ENCODE measurements at places on chromosomes 5 and 9. TPM values are rescaled to one million over a fixed set of nuclear protein-coding genes. Genes with fewer than 3 reads are reported as not detected.

- DNase-seq: no peak
Measured at GRCh38 chr5:109865637-109866036, 175.9 kb downstream of the MAN2A1 start.

- no peak for DNase-seq
Measured at GRCh38 chr9:10252174-10252573, 360.6 kb downstream of the PTPRD start.

DNA sequence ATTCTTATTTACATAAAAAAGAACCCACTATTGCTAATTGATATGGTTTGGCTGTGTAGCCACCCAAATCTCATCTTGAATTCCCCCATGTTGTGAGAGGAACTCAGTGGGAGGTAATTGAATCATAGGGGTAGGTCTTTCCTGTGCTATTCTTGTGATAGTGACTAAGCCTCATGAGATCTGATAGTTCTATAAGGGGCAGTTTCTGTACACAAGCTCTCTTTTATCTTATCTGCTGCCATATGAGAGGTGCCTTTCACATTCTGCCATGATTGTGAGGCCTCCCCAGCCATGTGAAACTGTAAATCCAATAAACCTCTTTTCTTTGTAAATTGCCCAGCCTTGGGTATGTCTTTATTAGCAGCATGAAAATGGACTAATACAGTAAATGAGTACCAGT, 58.2 kb upstream of the PRR16 start:
- DNase-seq: no peak

- no peak for DNase-seq
Measured at GRCh38 chr9:96044401-96044800, 168.9 kb downstream of the ERCC6L2 start.

GRCh38 chr9:107173422-107174180, 109.5 kb upstream of the RAD23B start:
- no peak for DNase-seq

DNA sequence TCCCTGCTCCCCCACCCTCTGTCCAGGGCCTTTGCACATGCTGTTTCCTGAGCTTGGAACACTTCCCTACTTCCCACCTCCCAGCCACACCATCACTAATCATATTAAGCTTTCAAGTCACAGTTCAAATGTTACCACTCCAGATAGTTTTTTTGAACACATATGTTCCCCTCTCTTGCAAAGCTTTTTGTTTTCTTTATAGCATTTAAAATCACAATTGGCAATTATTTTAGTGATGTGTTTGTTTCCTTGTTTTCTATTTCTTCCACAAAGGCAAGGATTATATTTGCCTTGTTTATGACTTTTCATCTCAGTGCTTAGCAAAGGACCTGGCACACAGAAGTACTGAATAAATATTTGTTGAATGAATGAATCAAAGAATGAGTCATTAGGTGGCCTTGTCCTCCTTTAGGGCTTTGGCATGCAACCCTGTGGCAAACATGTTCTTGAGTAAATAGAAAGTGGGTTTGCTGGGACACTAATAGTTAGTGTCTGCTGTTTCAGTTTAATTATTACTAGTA, 386.8 kb downstream of the FGF10 start:
- no peak for DNase-seq

- no peak for DNase-seq
Measured at GRCh38 chr5:168022446-168023169, 268.8 kb upstream of the WWC1 start.

- no peak for DNase-seq
Measured at GRCh38 chr5:124074500-124074899, 562.5 kb downstream of the CSNK1G3 start.

GRCh38 chr9:120693700-120694008, 20.6 kb downstream of the MEGF9 start:
- no peak for DNase-seq

DNA sequence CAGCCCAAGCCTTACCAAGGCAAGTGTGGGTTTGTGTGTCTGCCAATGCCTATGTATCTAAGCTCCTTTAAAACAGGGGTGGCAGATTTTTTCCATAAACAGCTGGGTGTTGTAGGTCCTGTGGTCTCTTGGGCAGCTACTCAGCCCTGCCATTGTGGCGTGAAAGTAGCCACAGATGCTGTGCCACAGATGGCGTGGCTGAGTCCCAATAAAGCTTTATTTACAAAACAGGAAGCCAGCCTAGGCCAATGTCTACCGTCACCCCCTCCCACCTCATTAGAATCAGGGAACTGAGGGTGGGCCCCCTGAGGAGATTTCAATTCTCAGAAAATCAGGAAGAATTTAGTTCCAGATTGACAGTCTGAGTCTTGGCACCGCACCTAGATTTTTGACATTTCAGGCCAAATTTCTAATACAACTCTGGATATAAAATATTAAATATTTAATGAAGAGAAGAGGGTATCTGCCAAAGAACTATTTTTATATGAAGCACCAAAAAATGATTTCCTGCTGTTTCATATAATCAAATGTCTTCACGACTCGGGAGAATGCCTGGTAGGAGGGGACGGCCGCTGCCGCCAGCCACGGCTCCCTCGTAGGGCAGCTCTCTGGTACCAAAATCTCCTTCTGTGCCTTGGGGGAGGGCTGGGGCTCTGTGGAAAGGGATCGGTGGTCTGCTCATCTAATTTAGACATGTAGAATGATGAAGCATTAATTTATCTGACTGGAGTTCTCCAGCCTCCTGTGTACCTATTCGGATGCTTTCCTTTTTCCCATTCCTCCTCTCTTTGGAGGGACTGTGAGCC, 420.9 kb downstream of the IRX2 start:
- DNase-seq: no peak

- DNase-seq: no peak
Measured at GRCh38 chr9:3502560-3503398, 23.0 kb downstream of the RFX3 start.

GRCh38 chr5:83077662-83078261, 415 bp downstream of the XRCC4 start:
- no peak for DNase-seq

DNA sequence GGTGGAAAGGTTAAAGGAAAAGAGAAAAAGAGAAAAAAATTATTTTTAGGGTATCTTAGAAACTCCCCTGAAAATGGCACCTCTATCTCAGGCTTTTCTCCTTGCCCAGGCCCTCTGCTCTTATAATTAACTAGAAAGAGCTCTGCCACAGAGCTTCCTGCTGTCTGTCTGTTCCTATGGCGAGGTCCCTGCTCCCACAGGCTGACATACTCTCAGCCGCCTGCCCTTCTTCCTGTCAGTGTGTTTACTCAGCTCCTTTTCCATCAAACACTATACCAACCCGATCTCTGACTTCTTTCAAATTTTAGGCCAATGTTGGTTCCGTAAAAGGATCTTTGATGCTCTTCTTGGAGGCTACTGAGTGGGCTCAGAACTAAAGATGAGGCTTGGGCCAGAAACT, 482.6 kb downstream of the DMAC1 start:
- no peak for DNase-seq

DNA sequence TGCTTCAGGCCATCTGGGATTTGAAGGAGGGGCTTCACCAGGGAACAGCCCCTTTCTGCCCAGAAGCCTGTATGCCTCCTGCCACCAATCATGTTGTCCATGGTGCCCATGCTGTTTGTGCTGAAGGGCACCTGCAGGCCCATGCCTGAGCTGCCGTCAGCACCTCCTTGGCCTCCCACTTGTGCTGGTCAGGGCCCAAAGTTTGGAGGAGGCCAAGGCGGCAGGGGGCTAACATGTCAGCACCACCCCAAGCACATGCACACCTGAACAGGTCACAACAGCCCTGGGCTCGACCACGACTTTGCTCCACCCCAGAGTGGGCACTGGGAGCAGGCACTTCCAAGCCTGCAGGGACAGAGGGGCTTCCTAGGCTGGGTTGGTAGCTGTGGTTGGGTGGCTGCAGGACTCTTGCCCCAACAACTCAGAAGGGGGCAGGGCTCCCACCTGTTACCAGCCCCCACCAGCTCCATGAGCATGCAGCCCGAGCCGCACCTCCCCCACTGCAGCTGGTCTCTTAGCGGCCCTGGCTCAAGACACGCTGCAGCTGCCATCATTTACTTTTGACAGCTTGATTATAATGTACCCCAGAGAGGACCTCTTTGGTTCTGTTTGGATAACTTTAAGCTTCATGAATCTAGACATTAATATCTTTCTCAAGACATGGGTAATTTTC, 19.8 kb upstream of the NFIL3 start:
- no peak for DNase-seq

Gene CORO2A
- total RNA-seq: 2.9 TPM

Gene PRLR
- total RNA-seq: 2.4 TPM

Gene BTNL9
- 649 TPM for total RNA-seq

Gene LHX6
- total RNA-seq: 2.2 TPM

Gene TBC1D13
- 21.4 TPM for total RNA-seq

Gene CBY3
- not detected for total RNA-seq

Gene SARDH
- 1.4 TPM for total RNA-seq
